ENCODE measurements at places on chromosomes 13 and 19.

- no peak for DNase-seq
Observed at GRCh38 chr13:110262508-110263291, 44.3 kb downstream of the COL4A1 start.

- DNase-seq, result no peak
Observed at GRCh38 chr13:50424993-50425392, 409.7 kb downstream of the KCNRG start.

- DNase-seq, result no peak
Observed at GRCh38 chr19:29629836-29630534, 23.9 kb downstream of the POP4 start.

- DNase-seq, result no peak
Observed at GRCh38 chr19:35120492-35120891, 4.9 kb downstream of the FXYD3 start.

GRCh38 chr19:38079926-38080380, 144.1 kb downstream of the DPF1 start:
- DNase-seq, result no peak

DNA sequence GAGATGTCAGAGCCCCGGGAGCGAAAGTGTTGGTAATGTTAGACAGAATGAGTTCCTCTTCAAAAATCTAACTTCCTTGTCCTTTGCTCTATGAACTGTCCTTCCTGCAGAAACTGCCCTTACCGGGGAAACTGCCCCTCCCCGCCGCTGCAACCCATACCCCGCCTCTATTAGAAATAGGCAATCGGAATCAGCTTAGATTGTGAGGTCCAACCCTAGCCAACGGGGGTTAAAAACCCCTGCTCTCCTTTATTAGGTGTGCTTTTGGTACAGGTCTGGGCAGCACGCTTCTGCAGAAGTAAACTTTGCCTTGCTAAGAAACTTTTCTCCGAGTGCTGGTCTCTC, 11.5 kb upstream of the CAPNS1 start:
- DNase-seq, result no peak

Measured in activated T-helper 9 cell treated with anti-CD3 and anti-CD28 coated beads, Interleukin-2, amount 50 U/mL, for 16 hours (primary cell).